K562 (cell line): ENCODE measurements at places on chromosomes 7 and 10.
A peak's percentile ranks its signal among the peaks of the same experiment; 100 is the strongest.

- no peak for DNase-seq
These were observed 41.8 kb upstream of the IGFBP3 start for GRCh38 chr7:45962861-45963260.

DNA sequence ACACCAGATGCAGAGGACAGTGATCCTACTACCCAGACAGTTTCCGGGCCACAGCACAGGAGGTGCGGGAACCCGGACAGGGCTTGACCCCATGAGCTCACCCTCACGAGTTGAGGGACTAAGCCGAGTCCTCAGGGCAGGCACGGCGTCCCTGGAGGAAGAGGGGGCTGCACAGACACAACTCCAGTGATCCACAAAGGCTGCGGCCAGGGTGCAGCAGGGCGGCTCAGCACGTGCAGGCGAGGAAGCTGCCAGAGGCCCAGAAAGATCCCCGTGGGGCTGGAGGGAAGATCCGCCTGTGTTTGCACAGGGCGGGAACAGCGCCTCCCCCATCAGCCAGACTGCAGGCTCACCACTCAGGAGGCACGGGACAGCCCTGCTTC, 45.9 kb upstream of the TMEM72 start:
- no peak for DNase-seq

DNA sequence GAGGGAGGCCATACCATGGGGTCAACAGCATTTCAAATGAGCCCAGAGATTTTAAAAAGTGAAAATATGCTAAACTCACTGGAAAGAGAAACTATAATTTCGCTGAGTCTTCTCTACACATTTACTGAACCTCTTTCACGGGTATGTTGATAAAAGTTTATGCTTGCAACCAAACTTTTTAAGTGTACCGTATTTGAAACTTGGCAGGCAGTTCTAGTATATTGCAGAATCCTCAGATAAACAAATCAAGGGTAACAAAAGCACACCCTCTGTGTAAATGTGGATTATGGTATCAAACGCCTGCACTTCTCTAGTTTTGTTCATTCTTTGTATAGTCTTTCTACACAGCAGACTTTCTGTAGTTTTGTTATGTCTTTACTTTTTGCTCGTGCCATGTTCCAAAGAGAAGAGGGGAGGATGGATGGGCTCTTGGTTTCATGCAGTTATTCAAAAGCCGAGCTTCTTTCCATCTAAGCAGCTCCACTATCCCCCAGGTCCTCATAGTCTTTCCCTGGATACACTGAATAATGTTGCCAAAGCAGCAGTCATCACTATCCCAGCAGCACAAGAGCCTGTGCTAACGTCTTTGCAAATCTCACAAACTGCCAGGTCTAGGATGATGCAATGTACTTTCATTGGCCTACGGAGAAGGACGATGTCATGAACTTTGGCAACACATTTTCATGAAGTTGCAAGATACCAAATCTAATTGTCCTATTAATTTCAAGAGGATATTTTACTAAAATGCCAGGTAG, 131.2 kb downstream of the MPP7 start:
- DNase-seq, result no peak

DNA sequence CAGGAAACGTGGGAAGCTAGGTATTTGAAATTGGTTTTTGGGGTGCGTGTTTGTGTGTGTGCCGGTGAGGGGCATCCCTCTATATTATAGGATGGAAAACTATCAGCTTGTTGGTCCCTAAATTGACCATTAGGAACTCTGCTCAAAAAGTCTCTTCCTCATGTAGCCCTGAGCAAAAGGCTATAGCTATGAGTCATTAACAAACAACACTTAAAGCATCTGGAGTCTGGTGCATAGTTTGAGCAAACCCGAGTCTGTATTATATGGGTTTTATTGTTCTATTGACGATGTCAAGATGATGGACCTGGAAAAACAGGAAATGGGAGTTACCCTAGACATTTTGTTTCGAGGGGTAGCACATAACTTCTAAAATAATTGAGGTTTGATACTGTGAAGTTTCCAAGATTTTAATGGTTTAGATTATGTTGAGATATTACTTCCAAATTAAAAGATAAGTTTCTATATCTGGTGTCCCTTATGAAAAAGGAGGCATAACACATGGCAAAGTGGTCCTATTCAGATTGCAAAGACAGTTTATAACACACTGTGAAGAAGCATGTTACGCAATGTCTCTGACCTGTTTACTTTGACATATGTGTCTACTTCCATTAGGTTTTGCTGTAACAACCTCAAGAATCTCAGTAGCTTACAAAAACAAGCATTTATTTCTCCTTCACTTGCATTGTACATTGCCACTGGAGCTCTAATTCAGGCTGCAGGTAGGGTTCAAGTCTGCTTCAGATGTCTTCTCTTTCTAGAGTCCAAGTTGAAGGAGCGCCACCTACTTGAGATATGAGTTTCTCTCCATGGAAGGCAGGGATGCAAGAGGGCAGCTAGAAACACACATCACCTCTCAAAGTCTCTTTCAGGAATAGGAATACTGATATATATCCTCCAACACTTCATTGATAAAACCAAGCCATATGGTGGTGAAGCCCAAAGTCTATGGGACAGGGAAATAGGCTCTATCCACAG, 357.7 kb downstream of the PHF14 start:
- DNase-seq, result no peak

DNA sequence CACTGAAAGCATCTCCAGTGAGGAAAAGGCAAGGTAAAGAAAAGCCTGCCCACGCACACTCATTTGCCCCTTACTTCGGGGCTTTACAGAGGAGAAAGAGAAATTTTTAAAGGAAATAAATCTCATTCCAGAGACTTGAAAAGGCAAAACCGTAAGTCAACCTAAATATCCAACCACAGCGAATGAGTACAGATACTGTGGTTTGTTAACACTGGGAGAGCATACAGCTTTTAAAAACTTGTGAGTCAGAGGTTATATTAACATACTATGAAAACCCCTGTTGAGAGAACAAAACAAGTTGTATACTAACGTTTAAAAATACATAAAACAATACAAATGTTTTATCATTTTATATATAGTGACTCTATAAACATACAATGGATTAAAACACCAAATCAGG, 28.6 kb upstream of the ST7 start:
- DNase-seq, result no peak

GRCh38 chr7:124364283-124364682, 331.4 kb upstream of the TMEM229A start:
- no peak for DNase-seq

DNA sequence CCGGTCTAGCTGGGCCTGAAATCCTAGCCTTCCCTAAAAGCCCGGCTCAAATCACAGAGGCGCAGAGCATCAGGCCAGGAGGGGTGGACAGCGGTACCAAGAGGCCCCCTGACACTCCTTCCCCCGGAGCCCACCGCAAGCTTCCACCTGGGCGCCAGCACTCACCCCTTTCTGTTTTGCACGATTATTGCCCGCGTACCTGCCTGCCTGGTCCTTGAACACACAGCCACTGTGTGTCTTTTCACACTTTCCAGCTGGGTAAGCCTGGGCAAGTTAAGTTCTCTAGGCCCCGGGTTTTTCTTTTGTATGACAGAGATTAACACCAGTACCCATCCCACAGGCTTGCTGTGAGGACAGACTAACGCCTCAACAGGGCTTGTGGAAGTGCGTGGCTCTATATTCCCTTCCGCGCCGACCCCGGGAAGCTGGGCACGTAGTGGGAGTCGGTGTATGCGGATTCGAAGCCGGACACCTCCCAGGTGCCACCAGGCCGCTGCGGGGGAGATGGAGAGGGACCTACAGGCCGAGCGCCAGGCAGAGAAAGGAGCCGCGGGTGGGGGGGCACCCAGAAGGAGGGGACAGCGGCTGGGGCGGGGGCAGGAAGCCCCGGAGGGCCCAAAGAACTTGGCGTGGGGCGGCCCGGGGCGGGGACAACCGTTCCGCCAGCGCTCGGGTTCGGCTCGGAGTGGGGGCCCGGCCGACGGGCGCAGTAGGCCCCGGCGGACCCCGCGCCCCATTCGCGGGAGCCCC, 792 bp downstream of the ZNF746 start:
- peak; percentile 87 for DNase-seq

GRCh38 chr10:102083541-102083940, 18.4 kb downstream of the HPS6 start:
- no peak for DNase-seq

- peak; percentile 29 for DNase-seq
These were observed 25.5 kb downstream of the ANLN start for GRCh38 chr7:36415144-36415543.

GRCh38 chr7:40979296-40979695, 723.6 kb downstream of the INHBA start:
- no peak for DNase-seq

- DNase-seq, result no peak
These were observed 140.0 kb downstream of the CHCHD3 start for GRCh38 chr7:132941905-132942304.

DNA sequence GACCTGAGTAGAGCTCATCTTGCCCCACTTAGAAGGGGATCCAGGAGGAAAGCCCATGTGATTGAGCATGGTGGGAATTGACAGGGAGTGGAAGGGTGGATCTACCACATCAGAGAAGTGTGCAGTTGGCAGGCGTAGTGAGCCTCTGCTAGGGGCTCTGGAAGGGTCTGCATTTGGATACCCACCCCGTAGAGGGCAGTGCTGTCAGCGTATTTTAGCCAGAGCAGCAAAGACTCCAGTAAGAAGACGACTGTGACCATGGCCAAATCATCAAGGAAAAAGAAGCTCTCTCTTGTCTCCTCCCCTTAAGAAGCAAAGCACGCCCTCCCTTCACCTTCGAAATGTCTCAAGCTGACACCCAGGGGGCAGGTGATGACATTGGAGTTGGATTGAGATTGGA, 68.8 kb upstream of the INHBA start:
- DNase-seq, result no peak

- no peak for DNase-seq
These were observed 683.2 kb upstream of the IGFBP3 start for GRCh38 chr7:46604241-46604661.

DNA sequence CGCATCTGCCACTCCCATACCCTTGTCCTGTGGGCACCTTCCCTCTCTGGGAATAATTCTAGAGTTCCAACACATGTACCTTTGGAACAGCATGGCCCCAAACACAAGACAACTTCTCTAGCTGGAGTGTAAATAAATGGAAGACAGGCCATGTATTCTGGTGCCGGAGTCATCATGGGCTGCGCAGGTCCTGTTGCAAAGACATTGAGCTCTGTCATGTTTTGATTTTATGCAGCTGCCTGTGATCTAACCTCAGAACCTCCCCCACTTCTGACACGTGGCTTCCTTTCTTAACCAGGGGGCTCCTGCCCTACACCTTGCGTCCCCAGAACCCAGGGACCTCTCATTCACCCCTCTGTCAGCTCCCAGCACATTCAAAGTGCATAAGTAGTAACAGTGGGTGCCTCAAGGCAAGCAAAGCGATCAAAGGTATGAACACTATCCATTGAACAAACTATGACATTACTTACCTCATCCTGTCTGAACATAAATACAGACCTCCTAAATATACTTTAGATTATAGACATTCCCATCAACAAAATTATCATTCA, 219.9 kb downstream of the FGFR2 start:
- DNase-seq, result no peak

- no peak for DNase-seq
These were observed 14.2 kb downstream of the GOLGA7B start for GRCh38 chr10:97863808-97864207.

DNA sequence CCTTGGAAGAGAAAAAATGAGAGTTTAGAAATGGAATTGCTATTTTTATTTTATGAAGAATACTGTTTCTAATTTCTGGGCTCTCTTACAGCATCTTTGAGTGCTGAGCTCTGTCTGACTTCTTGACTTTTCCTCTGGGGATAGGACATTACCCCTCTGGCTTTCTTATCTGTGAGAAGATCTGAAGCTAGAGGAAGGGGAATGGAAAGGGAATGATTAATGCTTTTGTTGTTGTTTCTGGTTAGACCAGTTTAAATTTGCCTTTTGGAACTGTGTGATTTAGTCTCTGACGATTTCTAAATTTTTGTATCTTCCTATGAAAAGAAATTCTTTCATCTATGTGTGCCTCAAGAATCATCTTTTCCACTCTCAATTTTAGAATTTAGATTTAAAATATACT, 811.4 kb downstream of the REEP3 start:
- no peak for DNase-seq

GRCh38 chr7:1025743-1026581, 18.4 kb upstream of the GPR146 start:
- no peak for DNase-seq

GRCh38 chr7:157793973-157794745, 457.4 kb downstream of the DNAJB6 start:
- no peak for DNase-seq

DNA sequence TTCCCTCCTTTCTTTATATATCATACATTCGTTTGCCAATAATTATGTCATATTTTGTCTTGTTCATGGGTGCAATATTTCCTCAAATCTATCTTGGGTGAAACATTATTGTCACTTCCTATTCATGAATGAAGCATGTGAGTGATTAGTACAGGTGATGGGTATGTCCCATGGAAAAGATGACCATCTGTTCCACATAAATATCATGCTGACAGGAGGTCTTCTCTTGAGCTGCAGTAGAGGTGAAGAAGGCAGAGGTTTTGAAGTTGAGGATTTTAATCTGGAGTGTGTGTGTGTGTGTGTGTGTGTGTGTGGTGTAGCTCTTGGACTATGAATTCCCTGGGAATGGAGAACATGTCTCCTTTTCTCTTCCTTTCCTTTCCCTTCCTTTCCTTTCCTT, 350.5 kb upstream of the CHRM2 start:
- DNase-seq, result no peak

DNA sequence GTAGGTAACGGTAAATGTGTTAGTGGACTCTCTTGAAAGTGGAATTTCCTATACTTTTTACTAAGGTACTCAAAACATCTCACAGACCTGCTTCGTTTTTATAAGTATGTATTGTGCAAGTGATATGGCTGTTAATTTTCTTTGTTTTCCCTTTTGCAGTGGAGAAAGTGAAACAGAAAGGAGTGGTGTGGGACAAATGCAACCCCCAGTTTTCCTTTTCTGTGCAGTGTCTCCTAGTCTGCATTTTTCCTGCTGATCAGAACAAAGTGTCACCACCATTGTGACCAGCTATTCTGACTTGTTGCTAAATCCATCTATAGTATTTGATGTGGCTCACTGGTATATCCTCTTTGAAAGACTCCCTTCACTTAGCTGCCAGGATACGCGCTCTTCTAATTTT, 410.0 kb downstream of the EXOC4 start:
- no peak for DNase-seq

DNA sequence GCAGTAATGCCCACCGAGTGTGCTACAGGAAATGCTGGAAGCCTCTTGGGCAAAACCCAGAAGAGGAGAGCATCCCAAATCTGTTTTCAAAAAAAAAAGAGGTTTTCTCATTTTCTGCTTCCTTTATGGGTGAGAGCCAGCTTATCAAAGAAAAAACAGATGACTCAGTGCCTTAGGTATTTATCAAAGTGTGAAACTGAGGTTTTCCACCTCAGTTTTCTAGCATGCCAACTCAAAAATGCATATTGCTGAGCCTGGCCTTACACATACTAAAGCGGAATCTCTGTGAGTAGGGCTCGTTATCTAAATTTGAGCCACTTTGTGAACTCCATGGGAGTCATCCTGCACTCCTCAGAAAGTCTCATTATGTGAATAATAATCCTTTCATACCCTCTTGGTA, 705.1 kb downstream of the SUGCT start:
- no peak for DNase-seq

GRCh38 chr7:43119371-43120075, 7.1 kb downstream of the HECW1 start:
- no peak for DNase-seq
